ENCODE measurements at places on chromosomes 1 and 21.

DNA sequence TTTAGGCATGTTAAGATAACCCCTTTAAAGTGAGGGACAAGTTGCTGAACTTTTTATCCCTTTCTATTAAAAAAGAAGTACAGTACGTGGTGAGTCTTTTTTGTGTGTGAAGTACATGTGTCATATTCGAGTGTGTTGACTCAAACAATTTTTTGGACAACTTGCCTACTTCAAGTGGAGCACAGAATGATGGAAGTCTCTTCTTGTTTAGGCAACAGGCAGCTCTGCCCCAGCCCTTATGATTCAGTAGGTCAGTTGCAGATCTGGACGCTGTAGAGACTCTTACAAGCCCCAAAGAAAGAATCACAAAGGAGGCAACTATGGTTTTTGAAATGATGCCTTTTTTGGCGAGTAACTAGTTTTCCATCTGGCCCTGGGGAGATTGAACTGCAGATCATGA, 14.4 kb upstream of the ZFP69B start:
- no peak for DNase-seq

DNA sequence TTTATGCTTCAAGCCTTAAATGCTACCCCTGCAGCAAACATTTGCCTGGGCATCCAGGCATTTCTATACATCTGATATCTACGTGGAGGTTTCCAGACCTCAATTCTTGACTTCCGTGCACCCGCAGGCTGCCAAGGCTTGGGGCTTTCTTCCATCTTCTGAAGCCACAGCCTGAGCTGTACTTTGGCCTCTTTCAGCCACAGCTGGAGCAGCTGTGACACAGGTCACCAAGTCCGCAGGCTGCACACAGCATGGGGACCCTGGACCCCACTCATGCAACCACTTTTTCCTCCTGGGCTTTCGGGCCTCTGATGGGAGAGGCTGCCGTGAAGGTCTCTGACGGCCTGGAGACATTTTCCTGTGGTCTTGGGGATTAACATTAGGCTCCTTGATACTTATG, 5.4 kb upstream of the HAO2 start:
- no peak for DNase-seq

GRCh38 chr1:22536506-22536905, 26.8 kb upstream of the EPHA8 start:
- DNase-seq: no peak

DNA sequence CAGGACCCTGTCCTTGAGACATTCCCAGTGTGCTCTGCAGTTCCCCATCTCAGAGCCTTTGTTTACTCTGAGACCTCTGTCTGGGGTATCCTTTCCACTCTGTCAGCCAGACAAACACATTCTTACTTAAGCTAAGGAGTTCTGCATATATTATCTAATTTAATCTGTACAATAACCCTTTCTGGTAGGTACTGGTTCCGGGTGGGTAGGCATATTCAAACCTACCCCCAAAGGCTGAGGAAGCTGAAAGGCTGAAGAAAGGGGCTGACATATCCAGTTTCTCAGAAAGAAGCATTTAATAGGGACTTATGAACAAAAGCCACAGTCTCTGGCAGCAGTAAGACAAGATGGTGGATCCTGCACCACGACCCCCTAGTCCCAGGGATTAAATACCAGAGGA, 53.1 kb downstream of the KCNN3 start:
- DNase-seq: no peak

DNA sequence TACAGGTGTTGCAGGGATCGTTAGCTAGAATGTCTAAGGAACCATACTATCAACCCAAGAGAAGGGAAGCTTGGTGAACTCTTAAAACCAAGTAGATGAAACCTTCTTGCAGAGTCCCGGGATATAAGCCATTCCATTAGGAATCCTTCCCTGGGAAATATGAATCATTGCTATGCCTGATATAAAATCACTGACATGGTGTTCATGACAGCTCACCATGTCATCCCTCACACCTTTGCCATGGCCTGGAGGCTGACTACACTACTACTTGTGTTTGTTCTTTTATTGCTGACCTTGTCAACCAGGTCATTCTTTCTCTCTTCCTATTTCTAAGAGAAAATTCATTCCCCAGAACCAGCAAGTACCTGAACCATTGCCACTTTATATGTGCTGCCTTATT, 12.1 kb downstream of the ST6GALNAC3 start:
- DNase-seq: no peak

DNA sequence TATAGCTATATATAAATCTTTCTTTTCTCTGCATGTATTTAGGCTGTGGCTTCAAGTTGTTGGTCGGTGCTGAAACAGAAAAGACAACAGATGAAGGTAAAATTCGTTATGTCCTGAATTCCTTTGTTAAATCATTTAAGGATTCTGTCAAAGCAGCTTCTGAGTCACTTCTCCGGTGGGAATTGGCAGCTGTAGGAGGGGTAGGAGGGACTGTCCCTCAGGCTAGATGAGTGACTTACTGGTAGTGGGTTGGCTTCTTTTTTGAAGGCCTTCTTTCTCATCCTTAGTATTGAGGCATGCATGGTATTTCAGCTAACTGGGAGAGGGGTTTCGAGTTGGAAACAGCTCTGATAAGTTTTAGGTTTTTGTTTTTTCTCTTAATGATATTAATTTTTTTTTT, 22.1 kb upstream of the NEXN start:
- no peak for DNase-seq

- DNase-seq: no peak
These were observed 47.1 kb upstream of the RPL11 start for GRCh38 chr1:23644555-23644866.

- no peak for DNase-seq
These were observed 35.8 kb downstream of the NDUFS5 start for GRCh38 chr1:39061951-39062350.

- DNase-seq: no peak
These were observed 5.9 kb downstream of the C1orf226 start for GRCh38 chr1:162387226-162388082.

DNA sequence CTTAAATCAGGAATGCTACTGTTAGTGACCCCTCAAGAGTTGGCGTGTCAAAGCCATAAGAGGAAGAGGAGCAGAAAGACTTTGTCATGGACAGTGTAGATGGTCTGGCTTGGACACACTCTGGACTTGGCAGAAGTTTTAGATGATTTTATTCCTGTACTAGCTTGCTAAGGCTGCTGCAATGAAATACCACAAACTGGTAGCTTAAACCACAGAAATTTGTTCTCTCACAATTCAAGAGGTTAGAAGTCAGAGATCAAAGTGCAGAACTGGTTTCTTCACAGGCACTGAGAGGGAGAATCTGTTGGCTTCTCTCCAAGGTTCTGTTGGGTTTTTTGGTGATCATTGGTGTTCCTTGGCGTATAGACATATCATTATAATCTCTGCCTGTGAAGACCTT, 869.8 kb upstream of the B3GALT2 start:
- no peak for DNase-seq

- no peak for DNase-seq
These were observed 3.3 kb upstream of the IRF2BP2 start for GRCh38 chr1:234613128-234613875.

- DNase-seq: no peak
These were observed 25.6 kb downstream of the CCDC190 start for GRCh38 chr1:162835157-162835899.

DNA sequence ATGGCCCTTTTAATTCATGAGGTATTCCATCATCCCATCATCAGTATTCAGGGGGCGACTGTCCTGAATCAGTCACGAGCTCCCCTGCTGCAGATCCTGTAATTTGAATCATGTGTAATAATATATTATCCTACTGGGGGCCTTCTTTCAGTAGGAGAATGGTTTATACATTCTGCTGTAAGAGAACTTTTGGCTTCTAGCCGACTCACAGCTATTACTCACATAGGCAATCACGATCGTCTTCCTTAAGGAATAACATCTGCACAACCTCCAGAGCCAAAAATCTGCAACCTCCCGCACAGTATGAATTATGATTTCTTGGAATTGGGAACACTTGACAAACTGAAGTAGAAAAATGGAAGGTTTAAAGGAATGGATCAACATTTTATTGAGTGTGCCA, 343.0 kb downstream of the USP25 start:
- DNase-seq: no peak

DNA sequence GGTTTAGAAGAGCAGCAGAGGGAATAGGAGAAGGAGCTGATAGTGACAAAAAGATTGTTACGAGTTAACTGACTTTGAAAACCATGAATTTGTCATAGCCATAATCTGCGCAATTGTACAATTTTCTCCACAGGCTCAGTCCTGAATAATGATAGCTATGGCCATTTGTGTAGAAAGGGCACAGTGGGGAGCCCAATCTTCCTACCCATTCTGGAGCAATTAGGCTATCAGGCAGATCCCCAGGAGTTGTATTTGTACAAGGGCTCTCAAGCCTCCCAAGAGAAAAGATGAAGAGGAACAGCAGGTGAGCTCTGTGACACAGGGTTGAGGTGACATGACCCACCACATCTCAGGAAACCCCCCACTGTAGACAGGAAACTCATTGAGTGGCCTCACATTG, 42.1 kb upstream of the SAMD13 start:
- DNase-seq: no peak

- DNase-seq: no peak
These were observed 26.8 kb downstream of the HSF2BP start for GRCh38 chr21:43632373-43632905.

- no peak for DNase-seq
These were observed 1524.3 kb upstream of the B3GALT2 start for GRCh38 chr1:194710671-194711070.

GRCh38 chr1:187680823-187681222, 852.1 kb downstream of the PLA2G4A start:
- DNase-seq: no peak

DNA sequence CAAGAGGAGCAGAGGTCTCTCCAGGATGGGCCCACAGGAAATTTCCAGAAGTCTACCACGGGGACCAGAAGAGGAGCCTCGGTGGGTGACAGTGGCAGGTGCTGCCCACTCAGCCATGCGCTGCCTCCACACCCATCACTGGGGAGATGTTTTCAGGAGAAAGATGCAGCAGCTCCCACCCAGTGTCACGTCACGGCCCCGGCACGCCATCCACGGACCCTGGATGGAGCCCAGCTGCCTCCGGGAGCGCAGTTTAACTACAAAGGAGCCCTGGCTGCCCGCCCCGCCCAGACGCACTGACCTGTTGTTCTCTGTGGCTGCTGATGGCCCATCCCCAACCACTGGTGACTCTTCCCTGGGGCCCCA, 6.8 kb downstream of the TSPEAR start:
- DNase-seq: no peak

GRCh38 chr21:30625449-30626165, 5.2 kb downstream of the KRTAP20-4 start:
- DNase-seq: peak; percentile 46

GRCh38 chr1:224432672-224433040, 1.9 kb downstream of the WDR26 start:
- no peak for DNase-seq

DNA sequence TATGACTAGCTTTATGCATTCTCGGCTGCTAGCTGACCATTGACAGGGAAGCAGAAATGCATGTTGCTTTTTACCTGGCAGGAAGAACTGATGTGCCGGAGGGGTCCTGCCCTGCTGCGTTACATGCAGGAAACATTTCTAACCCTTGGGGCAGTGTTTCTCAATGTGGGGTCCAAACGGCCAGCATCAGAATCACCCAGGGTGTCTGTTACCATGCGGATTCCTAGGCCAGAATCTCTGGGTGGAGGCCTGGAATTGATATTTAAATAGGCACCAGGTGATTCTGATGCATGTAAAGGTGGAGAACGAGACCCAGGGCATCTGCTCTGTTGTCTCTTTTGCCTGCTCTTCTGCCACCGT, 182.7 kb downstream of the PCP4 start:
- no peak for DNase-seq

- DNase-seq: no peak
These were observed 109.1 kb downstream of the LMO4 start for GRCh38 chr1:87437663-87438295.

- no peak for DNase-seq
These were observed 256.0 kb upstream of the LYPLAL1 start for GRCh38 chr1:218917656-218918055.

DNA sequence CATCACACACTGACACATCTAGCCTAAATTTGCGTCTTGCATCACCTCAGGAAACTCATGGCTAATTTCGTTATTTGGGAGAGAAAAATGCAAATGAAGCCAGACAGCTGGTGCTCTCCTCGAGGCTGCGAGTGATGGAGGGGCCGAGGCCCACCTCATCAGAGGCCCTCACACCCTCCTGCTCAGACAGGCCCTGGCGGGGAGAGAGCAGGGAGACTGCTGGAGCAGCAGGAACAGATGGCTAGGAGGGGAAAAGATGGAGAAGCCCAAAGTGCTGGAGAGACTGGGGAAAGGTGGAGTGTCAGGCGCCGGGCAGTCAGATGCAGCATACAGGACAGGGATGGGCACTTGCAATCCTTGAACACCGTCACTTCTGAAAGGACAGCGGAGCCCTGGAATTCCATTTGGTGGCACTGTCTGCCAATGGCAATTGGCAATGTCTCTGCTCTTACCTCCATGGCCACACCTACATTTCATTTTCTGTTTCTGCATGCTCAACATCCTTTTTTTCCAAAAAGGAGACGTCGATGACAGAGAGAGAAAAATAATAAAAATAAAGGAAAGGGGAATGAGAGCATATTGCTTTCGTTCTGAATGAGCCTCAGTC, 286.2 kb downstream of the SPATA17 start:
- no peak for DNase-seq

DNA sequence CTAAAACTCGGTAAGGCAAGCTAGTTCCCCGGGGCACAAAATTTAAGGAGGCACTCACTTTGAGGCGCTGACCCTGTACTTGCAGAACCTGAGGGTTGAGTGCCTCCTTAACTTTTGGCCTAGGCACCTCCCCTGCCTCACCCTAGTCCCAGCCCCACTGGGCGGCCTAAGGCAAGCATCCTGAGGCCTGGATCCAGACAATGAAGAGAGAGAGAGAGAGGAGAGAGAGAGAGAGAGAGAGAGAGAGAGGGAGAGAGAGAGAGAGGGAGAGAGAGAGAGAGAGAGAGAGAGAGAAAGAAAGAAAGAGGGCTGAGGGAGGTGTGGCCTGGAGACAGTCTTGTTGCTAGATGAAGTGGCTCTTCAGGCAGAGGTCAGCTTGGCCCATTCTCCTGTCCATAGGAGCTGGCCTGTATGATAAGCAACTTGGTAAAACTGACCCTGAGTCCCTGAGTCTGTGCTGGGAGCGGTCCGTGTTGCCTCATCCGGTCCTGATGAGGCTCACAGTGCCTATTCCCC, 7.4 kb upstream of the LRRN2 start:
- DNase-seq: no peak

Data from Right ventricle myocardium inferior (tissue), 1 donor.